Nephron progenitor cell (in vitro differentiated cells): ENCODE measurements at places on chromosomes 3 and 15.

DNA sequence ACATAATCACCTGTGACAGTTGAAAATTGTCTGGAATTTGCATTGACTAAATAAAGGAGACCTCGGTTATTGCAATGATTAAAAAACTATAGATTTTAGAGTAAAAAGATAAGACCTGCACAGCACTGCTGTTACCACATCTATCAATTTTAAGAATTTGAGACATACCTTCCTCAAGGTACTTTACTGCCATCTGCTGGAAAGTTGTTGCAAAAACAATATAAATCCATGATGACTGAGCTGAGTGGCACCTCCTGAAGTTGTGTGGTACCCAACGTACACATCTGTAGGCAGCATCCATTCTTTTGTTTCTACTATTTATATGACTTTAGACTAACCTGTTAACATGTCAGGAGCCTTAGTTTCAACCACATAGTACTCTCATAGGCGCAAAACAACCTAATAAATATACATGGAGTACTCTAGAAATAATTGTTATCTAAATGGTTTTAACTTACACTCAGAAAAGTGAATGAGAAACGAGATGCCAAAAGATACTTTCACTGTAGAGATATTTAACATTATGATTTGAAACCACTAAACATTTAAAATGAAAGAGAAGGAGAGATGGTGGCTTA is 106.7 kb downstream of the GHSR start:
- peak; percentile 12 for DNase-seq

DNA sequence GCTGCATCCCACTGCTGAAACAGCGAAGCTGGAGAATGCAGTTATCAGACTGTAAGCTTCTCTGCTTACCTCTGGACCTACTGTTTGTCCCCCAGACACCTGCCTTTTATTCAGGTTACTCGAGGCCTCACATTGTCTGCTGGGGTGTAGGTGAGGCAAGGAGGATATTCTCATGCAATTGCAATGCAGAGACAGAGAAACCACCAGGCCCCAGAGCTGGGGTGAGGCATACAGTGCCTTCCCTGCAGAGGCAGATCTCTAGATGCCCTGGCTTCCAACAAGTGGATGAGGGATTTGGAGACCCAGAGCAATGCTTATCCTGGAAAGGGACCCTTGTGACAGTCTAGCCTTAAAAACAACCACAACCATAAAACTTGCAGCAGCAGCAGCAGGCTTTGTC is 263.4 kb upstream of the ST8SIA2 start:
- no peak for DNase-seq

GRCh38 chr3:43686700-43687498 is 3.8 kb upstream of the ABHD5 start:
- DNase-seq, result no peak

DNA sequence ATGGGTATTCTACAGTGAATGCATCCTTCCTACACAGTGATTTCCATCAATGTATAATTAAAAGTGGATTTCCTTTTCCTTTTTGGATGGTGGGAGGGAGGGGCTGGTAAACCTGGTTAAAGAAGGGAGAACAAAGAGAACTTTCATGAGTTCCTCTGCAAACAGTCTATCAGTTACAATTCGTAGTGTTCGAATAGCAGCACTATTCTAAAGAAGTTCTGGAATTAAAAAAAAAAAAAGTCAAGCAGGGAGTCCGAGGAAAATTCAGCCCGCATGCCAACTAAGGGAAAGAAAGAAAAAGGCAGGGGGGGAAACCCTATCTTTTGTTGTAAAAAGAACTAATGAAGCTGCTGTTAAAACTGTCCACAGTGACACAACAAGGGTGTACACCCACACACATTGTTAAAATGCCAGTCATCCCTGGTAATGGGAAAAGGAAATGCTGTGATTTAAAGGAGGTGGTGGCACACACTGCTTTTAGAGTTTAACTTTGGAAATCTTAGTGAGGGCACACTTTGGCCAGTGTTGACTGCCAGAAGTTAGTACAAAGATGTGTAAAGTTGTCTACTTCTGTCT is 521.2 kb downstream of the ZIC1 start:
- DNase-seq, result no peak

DNA sequence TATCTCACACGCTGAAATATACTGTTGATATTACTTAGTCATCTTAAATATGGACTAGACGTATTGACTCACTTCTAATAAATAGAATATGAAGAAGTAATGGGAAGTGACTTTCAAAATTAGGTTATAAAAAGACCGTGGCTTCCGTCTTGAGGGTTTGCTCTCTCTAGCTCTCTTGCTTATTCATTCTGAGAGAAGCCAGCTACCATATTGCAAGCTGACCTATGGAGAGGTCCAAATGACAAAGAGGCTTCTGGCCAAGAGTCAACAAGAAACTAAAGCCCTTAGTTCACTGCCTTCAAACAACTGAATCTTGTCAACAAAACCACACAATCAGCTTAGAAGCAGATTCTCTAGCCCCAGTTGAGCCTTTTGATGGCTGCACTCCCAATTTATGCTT is 46.1 kb downstream of the SLC9C1 start:
- DNase-seq, result no peak

DNA sequence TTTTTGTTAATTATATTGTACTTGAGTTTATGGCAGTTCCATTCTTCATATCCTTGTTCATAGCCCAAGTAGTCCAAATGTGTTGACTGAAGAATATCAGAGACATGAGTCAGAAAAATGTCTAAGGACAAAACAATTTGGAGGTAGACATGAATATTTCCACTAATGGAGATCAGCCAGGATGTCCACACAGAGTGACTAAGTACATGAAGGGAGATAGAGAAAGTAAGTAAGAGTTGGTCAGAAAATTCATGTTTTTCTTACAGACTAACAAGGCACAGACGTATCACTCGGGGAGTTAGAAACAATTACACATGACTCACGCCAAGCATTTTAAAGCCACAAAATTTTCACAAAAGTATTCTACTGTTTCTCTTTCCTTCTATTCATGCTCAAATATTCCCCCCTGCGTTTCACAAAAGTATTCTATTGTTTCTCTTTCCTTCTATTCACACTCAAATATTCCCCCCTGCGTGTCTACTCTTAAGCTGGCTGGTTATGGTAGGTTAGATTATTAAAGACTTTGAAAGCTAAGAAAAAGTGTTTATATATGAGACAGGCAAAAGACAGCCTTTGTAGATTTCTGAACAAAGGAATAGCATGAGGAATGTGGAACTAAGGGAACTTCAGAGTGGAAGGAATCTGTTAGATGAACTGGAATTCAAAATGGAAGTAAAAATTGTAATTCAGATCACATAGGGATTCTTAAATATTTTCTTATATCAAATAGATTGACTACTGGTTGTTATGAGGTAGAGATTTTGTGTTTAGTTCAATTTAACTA is 648.7 kb upstream of the CCDC54 start:
- DNase-seq, result no peak

- no peak for DNase-seq
Observed at GRCh38 chr15:53833134-53833624, 73.7 kb upstream of the WDR72 start.

- no peak for DNase-seq
Observed at GRCh38 chr15:34716111-34716510, 38.7 kb downstream of the GJD2 start.

DNA sequence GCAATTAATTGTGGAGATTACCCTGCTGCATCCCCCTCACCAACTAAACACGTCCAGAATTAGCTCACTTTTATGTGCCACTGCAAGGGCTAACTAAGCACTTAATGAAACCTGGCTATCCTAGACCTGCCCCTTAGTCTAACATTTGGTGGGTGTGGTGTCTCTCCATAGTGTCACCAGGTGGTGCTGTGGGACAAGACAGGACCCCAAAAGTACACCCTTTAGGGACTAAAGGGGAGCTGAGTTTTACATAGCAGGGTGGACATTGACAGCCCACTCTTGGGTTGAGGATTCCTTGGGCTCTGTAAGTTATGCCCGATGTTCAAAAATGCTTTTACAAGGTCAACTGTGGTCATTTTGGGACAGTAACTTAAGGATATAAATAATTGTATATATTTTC is 5.7 kb downstream of the DUT start:
- peak; percentile 15 for DNase-seq

- DNase-seq, result no peak
Observed at GRCh38 chr3:17040990-17041377, 156.2 kb downstream of the PLCL2 start.

- no peak for DNase-seq
Observed at GRCh38 chr3:157100096-157100477, 59.9 kb downstream of the CCNL1 start.

- no peak for DNase-seq
Observed at GRCh38 chr15:37080261-37080921, 20.0 kb downstream of the MEIS2 start.

GRCh38 chr15:42355291-42355690 is 4.0 kb upstream of the CAPN3 start:
- DNase-seq, result no peak

GRCh38 chr3:17585394-17586325 is 156.8 kb downstream of the TBC1D5 start:
- DNase-seq, result no peak

- DNase-seq, result no peak
Observed at GRCh38 chr3:113736548-113737089, 9.4 kb downstream of the NAA50 start.

- no peak for DNase-seq
Observed at GRCh38 chr15:79248183-79248582, 34.3 kb upstream of the ANKRD34C start.

- no peak for DNase-seq
Observed at GRCh38 chr3:42067326-42067725, 23.8 kb upstream of the TRAK1 start.
